ENCODE measurements at places on chromosomes 6 and 20.

DNA sequence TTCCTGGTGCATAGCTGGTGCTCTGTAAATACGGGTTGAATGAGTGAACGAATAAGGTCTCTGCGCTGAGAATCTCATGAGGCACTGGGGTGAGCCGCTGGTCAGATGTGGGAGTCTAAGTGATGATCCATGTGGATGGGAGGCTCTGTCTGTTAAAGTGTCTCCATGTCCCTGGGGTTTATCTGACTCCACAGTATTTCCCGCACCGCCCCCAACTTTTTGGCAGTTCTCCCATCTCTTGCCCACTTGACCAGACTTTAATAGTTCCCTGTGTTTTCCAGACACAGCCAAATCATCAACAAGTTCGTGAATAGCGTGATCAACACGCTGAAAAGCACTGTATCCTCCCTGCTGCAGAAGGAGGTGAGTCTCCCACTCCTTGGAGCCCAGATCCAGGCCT is 9.9 kb downstream of the BPIFA2 start:
- DNase-seq = no peak

DNA sequence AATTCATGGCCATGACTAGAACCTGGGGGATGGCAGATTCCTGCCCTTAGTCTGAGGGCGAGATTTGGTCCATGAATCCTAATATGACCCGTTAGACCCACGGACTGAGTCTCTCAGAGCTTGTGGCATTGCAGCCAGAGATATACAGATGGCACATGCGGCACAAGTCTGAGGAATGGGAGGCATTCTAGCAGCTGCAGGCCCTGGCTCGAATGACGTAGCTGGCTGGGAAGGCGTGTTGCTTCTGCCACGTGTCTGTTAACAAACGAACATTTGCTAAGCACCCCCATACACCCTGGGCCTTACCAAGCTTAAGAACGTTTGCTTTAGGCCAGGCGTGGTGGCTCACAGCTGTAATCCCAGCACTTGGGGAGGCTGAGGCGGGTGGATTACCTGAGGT is 68.0 kb downstream of the CD164 start:
- no peak for DNase-seq

GRCh38 chr6:150894935-150895552 is 29.5 kb downstream of the MTHFD1L start:
- DNase-seq = no peak

- no peak for DNase-seq
Observed at GRCh38 chr6:138572167-138572875, 73.0 kb upstream of the NHSL1 start.

- no peak for DNase-seq
Observed at GRCh38 chr20:15396026-15396425, 1058.6 kb upstream of the FLRT3 start.

DNA sequence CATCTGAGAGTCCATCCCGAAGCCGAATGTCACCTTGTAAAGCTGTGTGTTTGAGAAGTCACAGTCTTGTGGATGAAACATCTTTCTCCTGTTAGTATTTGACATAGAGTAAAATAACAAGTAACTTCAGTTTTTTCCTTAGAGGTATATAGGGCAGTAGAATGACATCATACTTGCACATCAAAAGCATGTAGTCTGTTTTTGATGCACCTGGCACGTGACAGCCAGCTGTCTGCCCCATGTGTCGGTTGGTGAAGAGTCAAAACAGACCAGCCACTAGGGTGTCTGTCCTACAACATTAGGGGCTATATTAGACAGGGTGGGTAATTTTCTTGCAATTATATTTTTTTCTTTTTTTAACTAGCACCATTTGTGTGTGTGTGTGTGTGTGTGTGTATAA is 70.2 kb downstream of the SNX9 start:
- no peak for DNase-seq

- peak; percentile 35 for DNase-seq
Observed at GRCh38 chr6:108565091-108565766, 4.5 kb downstream of the FOXO3 start.

- DNase-seq = no peak
Observed at GRCh38 chr20:13034115-13034514, 25.3 kb downstream of the SPTLC3 start.

- DNase-seq = no peak
Observed at GRCh38 chr6:97195117-97195516, 87.9 kb downstream of the MMS22L start.

All from RCC 7860 (cell line).